ENCODE measurements at places on chromosomes 7 and 10.

GRCh38 chr7:107213193-107213788, 44.5 kb downstream of the HBP1 start:
- no peak overlapping the region for H3K4me3 ChIP-seq
- H3K27ac ChIP-seq = no peak overlapping the region
- no peaks in the 10 kb centered on the region for H3K27me3 ChIP-seq
- peaks cover 28% of the 10 kb centered on the region for H3K36me3 ChIP-seq

- DNase-seq = no peak
- no peak overlapping the region for H3K27ac ChIP-seq
- H3K36me3 ChIP-seq = no peaks in the 10 kb centered on the region
- peaks cover 40% of the 10 kb centered on the region for H3K27me3 ChIP-seq
- peaks cover 6% of the 10 kb centered on the region for H3K4me1 ChIP-seq
- H3K4me3 ChIP-seq = no peak overlapping the region
These were observed 439.3 kb downstream of the RPS24 start for GRCh38 chr10:78473006-78473405.

DNA sequence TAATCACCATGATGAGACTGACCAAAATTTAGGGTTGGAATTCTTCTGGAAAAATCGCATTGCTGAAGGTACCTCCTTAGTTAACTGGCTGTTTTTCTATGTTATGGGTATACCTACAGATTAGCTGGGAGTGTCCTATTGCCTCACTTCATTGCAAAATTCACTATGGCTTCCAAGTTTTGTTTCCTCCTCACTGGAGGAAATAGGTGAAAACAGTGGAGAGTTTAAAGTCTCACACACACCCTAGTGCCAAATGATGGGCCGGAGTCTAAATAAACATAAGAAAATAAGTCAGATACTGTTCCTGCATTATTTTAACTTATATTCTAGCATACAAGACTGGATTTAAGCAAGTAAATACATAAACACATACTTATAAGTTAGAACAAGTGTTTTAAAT, 98.2 kb downstream of the AHR start:
- H3K27ac ChIP-seq = no peak overlapping the region
- H3K4me1 ChIP-seq = peaks cover 5% of the 10 kb centered on the region
- no peak for DNase-seq
- H3K4me3 ChIP-seq = no peak overlapping the region
- no peaks in the 10 kb centered on the region for H3K27me3 ChIP-seq

GRCh38 chr10:49157229-49157628, 23.4 kb upstream of the FAM170B start:
- peaks cover 18% of the 10 kb centered on the region for H3K27me3 ChIP-seq
- H3K27ac ChIP-seq = no peak overlapping the region
- DNase-seq = no peak
- no peaks in the 10 kb centered on the region for H3K4me1 ChIP-seq
- H3K4me3 ChIP-seq = no peak overlapping the region

DNA sequence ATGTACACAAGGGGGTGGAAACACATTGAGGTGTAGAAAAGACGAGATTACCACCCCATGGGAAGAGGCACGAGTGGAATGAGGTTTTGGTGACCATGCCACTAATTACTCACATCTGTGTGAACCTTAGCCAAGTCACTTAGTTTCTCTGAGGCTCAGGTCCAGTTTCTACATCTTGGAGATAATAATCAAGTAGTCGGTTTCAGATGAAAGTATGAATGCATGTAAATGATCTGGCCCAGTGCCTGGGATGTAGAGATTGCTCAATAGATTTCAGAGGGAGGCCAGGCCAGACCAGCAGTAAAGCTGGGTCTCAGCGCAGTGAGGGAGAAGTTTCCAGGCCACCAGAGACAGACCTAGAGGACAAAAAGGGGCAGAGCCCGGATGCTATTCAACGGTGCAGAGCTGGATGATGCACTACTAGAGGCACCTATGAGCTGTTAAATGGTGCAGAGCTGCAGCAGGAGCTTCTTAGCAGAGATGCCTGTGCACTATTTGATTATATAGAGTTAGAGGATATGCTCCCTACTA, 725.1 kb downstream of the GRID1 start:
- H3K27ac ChIP-seq = no peak overlapping the region
- H3K4me3 ChIP-seq = no peak overlapping the region
- H3K36me3 ChIP-seq = no peaks in the 10 kb centered on the region
- H3K27me3 ChIP-seq = no peaks in the 10 kb centered on the region
- H3K4me1 ChIP-seq = no peaks in the 10 kb centered on the region
- no peak for DNase-seq

DNA sequence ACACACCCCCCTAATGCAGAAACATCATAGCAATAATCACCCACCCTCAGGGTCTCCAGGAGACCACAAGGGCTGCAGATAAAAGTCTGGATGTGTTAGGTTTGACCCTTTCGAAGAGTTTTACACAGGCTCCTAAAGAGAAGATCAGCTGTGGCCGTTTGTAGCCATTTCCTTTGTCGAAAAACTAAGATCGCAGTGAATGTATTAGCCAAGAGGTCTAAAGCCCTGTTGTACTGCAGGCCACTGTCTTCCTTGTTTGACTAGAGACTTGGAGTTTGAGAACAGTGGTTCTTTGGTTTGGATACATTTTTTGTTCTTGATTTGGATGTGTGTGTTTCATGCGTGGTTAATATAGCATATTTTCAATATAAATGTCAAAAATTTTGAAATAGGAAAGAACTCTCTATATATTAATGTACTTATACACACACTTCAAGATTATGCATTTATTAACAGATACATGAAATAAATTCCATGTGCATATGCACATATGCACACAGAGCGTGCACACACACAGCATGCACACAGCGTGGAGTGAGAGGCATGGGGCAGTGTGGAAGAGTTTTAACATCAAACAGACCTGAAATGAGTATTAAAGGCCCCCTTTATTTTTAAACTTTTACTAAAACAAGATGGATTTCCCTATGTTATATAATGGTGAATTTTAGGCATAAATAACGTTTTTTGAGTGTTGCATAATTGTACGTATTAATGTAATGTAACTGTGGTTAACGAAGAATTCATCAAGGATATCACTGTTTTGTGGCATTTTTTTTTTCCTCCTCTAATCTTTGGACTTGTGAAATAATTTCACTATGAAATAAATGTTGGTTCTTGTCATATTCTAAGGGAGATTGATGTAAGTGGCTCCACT, 2.2 kb downstream of the IKZF1 start:
- no peaks in the 10 kb centered on the region for H3K27me3 ChIP-seq
- peak overlapping the region; percentile 83 for H3K4me3 ChIP-seq
- DNase-seq = no peak

DNA sequence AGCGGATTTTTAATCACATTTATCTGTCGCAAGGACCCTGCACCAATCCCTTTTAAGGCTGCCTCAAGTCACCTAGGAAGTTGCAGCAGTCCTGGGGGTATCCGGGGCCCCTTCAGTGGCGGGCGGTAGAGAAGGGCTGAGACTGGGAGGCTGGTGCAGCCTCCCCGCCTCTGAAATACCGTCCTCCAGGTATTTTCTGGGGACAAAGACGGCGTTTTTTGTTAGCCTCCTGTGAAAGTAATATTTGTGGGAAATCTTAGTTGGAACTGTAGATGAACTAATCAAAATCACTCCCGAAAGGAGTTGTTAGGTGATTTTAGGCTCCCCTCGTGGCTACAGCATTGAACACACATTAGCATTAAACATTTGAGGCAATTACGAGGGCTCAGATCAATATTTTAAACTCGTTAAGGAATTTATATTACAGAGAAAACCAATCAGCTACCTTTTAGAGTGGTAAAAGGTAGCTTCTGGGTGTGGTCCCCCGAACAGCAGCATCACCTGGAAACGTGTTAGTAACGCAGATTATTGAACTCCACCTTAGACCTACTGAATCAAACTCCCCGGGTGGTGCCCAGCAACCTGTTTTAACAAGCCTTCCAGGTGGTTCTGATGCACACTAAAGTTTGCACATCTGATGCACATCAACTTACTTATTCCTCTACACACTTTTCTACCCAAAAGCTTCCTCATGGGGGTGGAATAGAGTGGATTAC, 530 bp upstream of the ANXA7 start:
- peak overlapping the region; percentile 92 for H3K4me3 ChIP-seq
- H3K27me3 ChIP-seq = no peaks in the 10 kb centered on the region
- H3K4me1 ChIP-seq = peaks cover 48% of the 10 kb centered on the region
- DNase-seq = no peak

DNA sequence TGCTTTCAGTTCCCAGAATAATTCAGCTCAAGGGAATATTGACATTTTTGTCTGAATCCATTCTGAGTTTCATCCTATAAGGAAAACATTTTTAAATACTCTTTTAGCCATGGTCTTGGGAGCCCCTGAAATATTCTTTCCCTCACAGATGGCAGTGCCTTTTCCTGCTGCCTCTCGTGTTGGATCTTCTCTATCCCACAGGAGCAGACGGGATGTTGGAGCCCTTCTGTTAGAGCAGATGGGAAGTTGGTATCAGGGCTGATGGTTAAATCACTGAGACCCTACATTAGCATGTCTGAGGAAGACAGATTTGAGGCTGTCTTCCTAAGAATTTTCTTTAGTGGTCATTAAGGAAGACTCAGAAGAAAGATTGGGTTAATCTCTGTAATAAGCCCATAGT, 737.8 kb downstream of the LRMDA start:
- DNase-seq = no peak
- no peaks in the 10 kb centered on the region for H3K36me3 ChIP-seq
- H3K27ac ChIP-seq = no peak overlapping the region
- no peaks in the 10 kb centered on the region for H3K27me3 ChIP-seq

DNA sequence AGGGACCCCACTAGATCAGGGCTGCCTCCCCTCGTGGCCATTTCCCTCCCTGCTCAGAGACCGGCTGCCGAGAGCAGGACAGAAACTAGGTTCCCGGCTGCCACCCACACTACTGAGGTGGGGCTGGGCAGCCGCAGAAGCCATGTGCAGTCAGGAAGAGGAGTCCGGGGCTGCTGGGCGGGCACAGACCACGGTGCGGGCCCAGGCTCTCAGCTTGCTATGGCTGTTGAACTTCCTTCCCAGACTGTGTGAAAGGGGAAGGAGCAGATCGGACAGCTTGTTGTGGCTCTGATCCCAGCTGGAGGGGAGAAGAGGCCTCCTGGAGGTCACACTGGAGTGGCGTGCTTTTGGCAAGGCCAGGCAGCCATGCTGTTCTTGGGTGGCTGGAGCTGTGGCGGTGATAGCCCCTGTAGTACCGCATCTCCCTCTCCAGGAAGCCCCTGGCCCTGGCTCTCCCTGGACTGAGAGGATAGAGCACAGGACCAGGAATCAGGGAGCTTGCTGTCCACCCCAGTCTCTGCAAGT, 56.8 kb downstream of the HK1 start:
- H3K27ac ChIP-seq = peak overlapping the region; percentile 89
- H3K36me3 ChIP-seq = no peaks in the 10 kb centered on the region
- no peak for DNase-seq

DNA sequence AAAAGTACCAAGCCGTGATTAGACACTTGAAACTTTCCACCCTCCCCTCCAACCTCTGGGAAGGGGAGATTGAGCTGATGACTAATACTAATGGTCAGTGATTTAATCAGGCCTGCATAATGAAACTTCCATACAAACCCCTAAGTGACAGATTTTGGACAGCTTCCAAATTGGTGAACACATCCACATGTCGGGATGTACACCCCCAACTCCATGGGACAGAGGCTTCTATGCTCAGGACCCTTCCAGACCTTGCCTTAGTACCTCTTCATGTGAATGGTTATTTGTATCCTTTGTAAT, 4.8 kb downstream of the NUB1 start:
- H3K27me3 ChIP-seq = no peaks in the 10 kb centered on the region
- H3K4me3 ChIP-seq = no peak overlapping the region
- peak overlapping the region; percentile 59 for H3K27ac ChIP-seq

DNA sequence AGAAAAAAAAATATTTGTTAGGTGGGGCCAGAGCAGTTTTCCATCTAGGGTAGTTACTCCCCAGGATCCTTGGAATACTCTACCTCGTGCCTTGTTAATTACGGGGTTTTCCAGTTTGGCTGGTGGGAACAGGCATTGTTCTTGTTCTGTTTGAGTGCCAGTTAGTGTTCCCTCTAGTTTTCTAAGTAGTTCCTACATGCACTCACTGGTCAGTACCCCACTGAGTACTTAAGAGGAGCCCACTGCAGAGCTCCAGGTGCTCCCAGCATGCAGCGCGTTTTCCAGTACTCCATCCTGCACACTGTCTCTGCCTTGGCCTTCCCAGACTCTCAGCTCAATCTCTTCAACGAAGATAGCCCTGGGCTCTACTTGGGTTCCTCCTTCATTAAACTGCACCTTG, 58.0 kb downstream of the AHCYL2 start:
- H3K4me1 ChIP-seq = no peaks in the 10 kb centered on the region
- no peak overlapping the region for H3K27ac ChIP-seq
- no peak overlapping the region for H3K4me3 ChIP-seq
- H3K27me3 ChIP-seq = no peaks in the 10 kb centered on the region

DNA sequence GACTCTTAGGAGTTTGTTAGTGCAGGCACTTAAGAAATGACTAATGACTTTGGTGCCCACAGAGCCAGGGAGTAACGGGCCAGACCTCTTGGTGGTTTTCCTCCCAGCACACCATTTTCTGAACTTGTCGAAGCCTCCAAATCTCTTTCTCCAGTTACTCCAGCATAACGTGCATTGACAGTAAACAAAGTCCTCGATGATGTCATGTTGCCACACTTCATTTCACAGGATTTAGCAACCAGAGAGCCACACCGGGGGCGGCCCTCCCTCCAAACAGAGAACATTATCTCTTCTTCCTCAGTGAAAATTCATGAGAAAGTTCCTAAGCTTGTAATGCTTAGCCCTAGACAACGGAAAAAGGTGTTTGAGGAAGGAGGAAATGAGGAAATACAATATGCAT, 4.0 kb upstream of the SVOPL start:
- peaks cover 4% of the 10 kb centered on the region for H3K27me3 ChIP-seq
- no peak overlapping the region for H3K27ac ChIP-seq
- H3K36me3 ChIP-seq = no peaks in the 10 kb centered on the region
- H3K4me1 ChIP-seq = no peaks in the 10 kb centered on the region

GRCh38 chr10:73850863-73851461, 23.4 kb downstream of the CAMK2G start:
- no peaks in the 10 kb centered on the region for H3K27me3 ChIP-seq
- DNase-seq = no peak
- peaks cover 7% of the 10 kb centered on the region for H3K36me3 ChIP-seq
- peak overlapping the region; percentile 84 for H3K27ac ChIP-seq

DNA sequence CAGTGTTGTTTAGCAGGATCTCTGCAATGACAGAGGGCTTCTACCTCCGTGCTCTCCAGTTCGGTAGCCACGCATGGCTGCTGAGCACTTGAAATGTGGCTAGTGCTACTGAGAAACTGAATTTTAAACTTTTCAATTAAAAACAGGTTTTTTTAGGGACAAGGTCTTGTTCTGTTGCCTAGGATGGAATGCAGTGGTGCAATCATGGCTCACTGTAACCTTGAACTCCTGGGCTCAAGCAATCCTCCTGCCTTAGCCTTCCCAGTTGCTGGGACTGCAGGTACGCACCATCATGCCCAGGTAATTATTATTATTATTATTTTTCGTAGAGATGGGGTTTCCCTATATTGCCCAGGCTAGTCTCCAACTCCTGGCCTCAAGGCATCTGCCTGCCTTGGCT, 13.4 kb upstream of the SFRP5 start:
- no peak for DNase-seq
- no peak overlapping the region for H3K27ac ChIP-seq
- no peaks in the 10 kb centered on the region for H3K36me3 ChIP-seq
- no peak overlapping the region for H3K4me3 ChIP-seq
- no peaks in the 10 kb centered on the region for H3K4me1 ChIP-seq
